ENCODE measurements at places on chromosomes 5 and 9.

DNA sequence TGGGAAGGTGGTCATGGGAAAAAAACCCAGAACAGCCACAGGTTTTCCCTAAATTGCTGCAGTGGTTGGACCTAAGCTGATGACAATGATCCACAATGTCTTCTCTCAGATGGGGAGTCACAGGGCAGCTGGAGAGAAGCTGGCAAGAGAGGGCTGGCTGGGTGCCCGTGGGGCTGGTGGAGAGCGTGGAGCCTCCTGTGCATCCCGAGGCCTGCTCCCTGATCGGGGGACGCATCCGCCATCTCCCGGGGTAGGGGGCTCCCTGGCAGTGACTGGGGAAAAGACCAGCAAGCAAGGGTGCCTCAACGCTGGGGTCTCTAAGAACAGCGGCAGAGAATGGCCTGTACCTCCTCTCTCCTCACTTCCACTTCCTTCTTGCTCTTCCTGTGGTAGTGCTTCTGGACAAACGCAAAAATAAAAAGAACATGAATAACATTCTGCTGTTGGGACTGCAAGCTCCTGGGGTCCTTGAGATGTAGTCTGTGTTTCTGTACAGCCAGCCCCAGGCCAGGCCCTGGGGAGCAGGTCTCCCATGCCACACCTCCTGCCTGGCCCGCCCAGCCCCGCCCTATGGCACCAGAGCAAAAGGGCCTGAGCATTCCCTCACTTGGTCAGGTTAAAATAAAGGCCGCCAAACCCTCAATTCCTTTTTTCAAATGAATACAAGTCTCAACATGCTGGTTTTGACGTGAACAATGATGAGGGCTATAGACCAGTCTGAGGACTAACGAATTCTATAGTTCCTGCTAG is 7.0 kb upstream of the MRNIP start:
- no peak for DNase-seq

DNA sequence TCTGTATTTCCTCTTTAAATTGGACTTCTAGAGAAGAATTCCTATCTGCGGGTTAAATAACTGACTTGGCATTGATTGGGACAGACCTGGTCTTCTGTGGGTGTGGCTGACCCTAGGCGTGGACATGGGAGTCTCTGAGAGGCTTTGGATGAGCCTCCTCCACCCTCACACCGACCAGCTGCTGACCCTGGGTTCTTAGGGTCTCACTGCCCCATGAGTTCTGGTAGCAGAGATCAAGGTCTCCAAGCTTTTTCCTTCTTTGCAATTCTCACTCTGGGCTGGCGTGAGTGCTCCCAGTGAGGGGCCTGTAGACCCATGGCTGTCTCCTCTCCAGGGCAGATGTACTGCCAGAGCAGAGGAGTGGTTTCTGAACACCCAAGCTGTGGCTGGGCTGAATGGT is 41.6 kb upstream of the PITX1 start:
- no peak for DNase-seq

DNA sequence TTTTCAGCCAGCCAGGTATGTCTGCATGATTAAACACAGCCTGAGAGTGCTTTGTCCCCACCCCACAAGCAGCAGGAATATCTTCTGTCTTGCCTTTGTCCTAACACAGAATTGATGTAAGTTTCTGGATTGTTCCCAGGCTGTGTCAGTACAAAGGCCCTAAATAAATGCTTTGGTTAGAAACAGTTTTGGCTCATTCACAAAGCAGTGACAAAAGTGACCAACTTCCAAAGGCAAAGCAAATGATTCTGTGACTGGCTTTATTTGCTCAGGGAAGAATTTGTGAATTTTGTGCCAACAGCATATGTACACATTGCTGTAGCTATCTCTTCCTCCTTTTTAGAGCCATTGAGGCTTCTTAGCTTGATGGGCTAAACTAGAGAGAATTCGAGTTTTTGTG is 133.7 kb downstream of the PLPPR1 start:
- DNase-seq, result no peak

- DNase-seq, result no peak
Observed at GRCh38 chr5:68054638-68055037, 160.9 kb upstream of the PIK3R1 start.

DNA sequence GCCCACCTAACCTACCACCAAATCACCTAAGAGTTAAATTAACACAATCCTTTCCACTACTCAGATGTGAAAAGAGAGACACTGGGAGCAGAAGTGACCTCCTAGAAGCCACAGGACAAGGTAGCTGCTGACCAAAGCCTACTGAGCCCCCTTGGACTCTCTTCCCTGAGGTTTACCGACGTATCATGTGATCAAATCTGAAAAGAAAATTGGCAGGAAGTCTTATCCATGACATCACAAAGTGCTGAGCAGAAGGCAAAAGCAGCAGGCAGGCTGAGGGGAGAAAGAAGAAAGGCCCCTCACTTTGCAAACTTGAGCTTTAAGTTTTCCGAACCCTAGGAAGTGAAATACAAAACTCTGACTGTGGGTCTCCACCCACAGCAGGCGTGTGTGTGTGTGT is 11.1 kb downstream of the PRELID2 start:
- DNase-seq, result peak; percentile 29

GRCh38 chr5:157309796-157310195 is 43.9 kb downstream of the CYFIP2 start:
- DNase-seq, result no peak

DNA sequence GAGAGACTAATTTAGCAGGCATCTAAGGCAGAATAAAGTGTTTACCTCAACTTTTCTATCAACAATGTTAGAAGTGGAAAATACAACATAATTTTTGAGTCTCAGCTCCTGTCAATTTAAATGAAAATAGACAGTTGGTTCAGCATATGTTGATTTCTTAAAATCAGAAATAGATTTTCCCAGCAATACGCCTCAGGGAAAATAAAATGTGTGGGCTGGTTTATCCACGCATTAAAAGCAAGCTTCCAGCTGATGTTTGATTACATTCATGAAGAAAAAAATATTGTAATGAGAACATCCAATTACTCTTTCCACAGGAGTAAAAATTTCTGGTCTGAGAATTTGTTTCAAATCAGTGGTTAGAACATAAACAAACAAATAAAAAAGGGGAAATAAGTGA is 166.3 kb downstream of the PDE4D start:
- no peak for DNase-seq

DNA sequence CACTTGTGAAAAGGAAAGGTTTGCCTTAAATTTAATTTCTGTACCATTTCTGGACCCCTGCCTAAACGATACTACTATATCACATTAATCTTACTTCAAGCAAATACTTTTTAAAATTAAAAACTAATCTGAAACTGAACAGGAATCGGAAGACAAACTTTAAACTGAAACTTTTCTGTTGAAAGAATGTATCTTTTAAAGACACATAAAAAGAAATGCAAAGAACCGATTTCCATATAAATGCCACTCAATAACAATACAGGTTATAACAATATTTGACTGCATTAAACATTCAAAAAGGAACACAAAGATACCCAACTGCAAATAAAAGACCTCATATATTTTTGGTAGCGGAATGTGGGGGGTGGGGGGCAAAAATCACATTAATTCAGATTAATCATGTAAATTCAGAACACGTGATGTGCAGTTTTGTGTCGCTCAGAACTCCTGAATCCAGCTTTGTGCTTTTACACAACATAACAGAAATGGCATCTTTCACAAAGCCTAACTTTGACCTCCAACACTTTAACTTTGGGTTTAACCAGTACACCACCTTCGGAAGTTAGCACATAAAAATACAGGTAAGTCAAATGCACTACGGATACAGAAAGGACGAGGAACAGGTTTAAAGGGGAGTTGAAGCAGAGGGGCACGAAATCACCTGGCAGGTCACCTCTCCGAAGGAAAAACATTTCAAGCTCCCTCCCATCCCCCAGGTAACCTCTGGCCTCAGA is 925 bp downstream of the LIFR start:
- no peak for DNase-seq

DNA sequence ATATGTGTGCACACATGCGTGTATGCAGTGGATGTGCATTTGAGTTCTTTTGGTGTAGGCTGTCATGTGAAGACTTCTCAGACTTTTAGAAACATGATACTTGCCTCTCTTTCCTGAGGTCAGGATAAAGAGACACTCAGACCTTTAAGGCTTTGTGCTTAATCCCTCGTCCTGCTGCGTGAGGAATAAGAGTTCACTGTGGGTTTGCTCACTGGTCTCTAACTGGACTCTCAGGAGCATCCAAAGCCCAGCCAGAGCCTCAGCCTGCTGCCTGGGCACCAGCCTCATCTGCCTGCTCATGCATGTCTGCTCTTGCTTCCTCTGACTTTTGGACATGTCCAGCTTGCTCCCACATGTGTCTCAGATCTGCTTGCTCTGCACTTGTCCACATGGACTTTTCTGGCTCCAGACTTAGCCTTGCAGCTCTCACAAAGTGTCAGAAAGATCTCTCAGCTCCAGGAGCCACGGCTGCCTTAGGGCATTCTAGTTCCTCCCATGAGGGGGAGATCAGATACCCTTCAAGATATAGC is 65.1 kb upstream of the ZNF366 start:
- no peak for DNase-seq

DNA sequence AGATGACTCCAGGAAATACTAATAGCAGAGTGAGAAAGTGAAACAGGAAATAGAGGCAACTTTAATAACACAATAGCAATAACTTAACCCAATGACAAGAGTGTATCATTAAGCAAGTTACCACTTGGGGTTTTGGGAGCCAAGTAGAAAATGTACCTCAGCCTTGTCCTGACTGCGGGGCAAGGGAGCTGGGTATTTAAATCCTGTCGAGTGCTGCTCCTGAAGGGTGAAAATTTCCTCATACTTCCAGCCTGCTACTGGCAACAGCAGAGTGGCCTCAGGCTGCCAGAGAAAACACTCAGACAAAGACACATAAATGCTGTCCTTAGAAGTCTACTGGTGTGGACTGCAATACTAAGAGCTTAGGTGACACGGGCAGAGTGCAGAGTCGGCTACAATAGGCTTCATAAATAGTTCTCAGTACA is 112.5 kb upstream of the EMB start:
- no peak for DNase-seq

- peak; percentile 26 for DNase-seq
Observed at GRCh38 chr9:95494416-95495371, 22.1 kb downstream of the PTCH1 start.

- DNase-seq, result no peak
Observed at GRCh38 chr9:21923694-21924093, 70.5 kb downstream of the CDKN2A start.

- no peak for DNase-seq
Observed at GRCh38 chr5:64727150-64727549, 36.8 kb downstream of the SHISAL2B start.

- DNase-seq, result no peak
Observed at GRCh38 chr9:93345643-93346230, 105.7 kb upstream of the FAM120A start.

GRCh38 chr5:132190161-132190817 is 37.4 kb downstream of the P4HA2 start:
- DNase-seq, result peak; percentile 76

GRCh38 chr9:90128587-90129190 is 513.9 kb downstream of the DIRAS2 start:
- DNase-seq, result no peak

DNA sequence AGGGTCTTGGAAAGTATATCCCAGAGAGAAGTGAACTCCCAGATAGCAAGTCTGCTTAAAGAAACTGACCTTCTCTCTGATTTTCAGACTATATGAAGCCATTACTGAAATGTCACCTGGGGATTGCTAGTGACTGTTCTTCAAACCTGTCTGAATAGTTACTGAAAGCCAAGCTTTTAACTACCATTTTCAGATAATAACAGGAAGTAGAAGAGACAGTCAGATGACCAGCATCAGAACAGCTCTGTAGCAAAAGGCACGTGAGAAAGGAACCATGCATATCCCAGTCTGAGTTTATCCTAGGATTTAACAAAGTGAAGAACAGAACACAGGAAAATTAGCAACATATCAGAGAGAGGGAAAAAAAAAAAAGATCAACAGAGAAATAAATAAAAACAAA is 74.9 kb upstream of the SELENOP start:
- DNase-seq, result no peak

GRCh38 chr5:127392762-127393161 is 102.2 kb downstream of the MEGF10 start:
- DNase-seq, result no peak

DNA sequence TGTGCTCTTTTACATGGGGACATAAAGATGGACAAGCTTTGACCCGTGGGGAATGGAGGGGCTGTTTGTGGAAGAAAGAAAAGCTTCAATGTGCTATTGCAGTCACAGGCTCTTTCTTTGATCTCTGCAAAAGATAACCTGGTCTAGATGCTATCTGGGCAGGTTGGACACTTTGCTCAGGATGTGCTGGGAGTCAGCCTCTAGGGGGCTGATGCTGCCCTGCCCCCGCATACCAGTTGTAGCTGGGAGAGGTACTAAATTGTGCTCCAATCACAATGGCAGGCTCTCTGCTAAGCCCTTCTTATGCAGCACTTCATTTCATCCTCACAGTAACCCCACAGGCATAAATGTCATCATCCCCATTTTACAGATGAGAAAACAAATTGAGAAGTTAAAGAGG is 67.2 kb downstream of the PSD2 start:
- no peak for DNase-seq

DNA sequence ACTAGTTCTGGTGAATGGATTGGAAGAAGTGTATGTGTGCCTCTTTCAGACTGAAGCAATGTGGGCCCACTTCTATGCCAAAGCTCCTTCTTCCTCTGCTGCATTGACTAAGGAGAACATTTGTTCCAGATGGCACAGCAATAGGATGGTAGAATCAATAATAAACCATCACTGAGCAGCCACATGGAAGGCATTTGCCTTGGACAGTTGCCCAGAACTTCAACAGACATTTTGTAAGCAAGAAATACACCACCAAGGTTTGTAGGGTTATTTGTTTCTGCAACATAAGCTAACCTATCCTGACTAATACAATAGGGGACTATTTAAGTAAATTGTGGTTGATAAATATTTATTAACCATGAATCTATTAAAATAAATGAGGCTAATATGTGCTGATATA is 37.7 kb upstream of the CSNK1G3 start:
- DNase-seq, result no peak

GRCh38 chr5:122258241-122258640 is 53.8 kb upstream of the SNCAIP start:
- no peak for DNase-seq

GRCh38 chr5:59517926-59518585 is 375.5 kb downstream of the PDE4D start:
- DNase-seq, result peak; percentile 85

- no peak for DNase-seq
Observed at GRCh38 chr5:31534527-31535046, 2.5 kb downstream of the C5orf22 start.

Measured in fibroblast of skin of right biceps (primary cell).